ENCODE measurements at places on chromosomes 7 and 10.

GRCh38 chr10:93553482-93554315 is 12.8 kb upstream of the FFAR4 start:
- no peak for DNase-seq

DNA sequence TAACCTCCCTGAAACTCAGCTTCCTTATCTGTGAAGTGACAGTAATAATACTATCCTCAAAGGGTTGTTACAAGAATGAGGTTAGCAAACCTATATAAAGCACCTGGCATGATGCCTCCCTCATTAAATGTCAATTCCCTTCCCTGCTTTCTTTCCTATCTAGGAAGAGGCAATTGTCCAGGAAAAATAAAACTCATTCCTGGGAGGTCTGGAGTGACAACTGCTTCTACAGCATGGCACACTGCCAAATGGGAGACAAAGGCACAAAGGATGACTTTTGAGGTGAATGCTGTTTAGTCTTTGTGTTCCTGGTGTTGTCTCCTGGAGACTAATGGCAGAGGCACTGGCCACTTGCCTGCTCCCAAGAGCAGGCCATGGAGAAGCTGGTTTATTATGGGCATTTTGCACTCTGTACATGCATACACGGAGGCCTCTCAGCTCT is 32.2 kb upstream of the PDE1C start:
- no peak for DNase-seq

- DNase-seq, result no peak
Measured at GRCh38 chr7:28062197-28062991, 118.2 kb downstream of the JAZF1 start.

- no peak for DNase-seq
Measured at GRCh38 chr10:75048669-75049098, 62.8 kb upstream of the SAMD8 start.

GRCh38 chr7:130893441-130893894 is 159.5 kb upstream of the KLF14 start:
- no peak for DNase-seq

- DNase-seq, result peak; percentile 43
Measured at GRCh38 chr10:15780353-15781135, 60.8 kb upstream of the ITGA8 start.

Measured in retinal pigment epithelial cell (primary cell).